Left renal cortex interstitium (tissue), 4 donors: ENCODE measurements at places on chromosomes 1 and 21.

GRCh38 chr1:206419783-206420182 lies 50.5 kb upstream of the IKBKE start:
- DNase-seq: no peak

- DNase-seq: no peak
Measured at GRCh38 chr1:62012836-62013235, 181.8 kb upstream of the L1TD1 start.

DNA sequence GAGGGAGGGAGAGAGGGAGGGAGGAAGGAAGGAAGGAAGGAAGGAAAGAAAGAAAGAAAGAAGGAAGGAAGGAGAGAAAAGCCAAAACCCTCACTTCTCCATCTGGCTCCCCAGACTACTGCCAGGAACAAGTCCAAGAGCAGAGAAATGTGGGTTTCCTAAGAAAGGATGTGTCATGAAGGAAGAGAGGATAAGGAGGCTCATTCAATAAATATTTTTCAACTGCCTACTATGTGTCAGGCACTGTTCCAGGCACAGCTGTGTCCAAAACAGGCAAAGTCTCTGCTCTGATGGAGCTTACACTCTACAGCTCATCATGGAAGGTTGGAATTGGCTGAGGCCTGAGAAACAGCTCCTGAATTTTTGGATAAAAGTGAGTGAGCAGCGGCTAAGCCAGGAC lies 42.6 kb upstream of the ATP2B4 start:
- no peak for DNase-seq

DNA sequence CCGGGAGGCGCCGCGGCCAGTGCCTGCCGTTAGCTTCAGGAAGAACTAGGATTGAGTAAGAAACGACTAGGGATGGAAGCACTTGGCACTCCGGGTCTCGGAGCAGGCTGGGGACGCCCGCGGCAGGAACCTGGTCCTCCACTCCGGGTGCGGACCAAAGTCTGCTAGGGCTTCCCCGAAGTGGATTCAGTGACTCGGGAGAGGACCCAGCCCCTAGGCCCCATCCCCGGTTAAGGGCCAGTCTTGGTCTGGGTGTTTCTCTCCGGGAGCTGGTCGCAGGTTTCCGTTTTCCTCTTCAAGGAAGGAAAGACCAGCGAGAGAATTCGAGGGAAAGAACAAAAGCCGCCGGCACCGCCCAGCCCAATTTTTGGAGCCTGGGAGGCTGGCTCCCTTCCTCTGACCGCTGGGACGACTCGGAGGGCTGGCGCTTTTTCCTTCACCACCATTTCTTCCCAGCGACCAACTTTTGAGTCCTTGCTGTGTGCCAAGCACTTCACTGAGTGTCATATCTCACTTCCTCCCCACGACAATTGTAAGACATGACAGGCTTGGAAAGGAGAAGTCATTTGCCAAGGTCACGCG lies 16.8 kb upstream of the STMN1 start:
- DNase-seq: no peak

DNA sequence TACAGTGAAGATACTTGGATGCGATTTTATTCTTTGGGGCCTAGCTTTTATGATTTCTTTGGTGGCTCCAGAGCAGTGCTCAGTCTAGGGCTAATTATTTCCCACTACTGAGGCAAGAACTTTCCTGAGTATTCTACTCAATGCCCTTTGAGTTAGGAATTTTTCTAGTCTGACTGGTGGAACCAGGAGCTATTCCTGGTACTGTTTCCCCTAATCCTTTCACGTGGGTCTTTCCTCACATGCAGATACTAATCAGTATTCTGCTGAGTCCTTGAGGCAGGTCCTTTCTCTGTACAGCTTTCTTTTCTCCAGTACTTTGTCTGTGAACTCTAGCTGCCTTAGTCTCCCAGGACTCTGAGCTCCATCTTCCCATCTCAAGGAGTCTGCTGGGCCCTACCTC lies 76.7 kb downstream of the TRIM11 start:
- no peak for DNase-seq

DNA sequence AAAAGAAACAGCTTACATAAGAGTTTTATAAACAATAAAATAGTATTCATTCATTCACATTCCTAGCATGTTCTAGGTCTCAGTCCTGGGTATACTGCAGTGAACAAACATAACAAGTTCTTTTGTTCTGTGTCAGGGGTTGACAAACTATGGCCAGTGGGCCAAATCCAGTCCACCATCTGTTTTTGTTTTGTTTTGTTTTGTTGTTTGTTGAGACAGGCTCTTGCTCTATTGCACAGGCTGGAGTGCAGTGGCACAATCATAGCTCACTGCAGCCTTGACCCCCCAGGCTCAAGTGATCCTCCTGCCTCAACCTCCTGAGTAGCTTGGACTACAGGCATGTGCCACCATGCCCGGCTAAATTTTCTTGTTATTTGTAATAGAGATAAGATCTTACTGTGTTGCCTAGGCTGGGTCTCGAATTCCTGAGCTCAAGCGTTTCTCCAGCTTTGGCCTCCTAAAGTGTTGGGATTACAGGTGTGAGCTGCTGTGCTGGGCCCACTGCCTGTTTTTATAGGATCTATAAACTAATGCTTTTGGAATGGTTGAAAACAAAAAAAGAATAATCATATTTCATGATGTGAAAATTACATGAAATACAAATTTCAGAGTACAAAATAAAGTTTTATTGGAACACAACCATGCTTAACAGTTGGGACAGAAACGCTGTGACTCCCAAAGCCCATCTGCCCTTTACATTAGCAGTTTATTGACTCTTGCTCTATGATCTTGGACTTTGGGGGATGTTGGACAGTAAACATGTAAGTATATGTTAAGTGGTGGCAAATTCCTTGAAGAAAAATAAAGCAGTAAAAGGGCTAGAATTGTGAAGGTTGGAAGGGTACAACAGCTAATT lies 17.9 kb downstream of the CAPZA1 start:
- DNase-seq: no peak
